ENCODE measurements at places on chromosomes 16 and 17.

- no peak overlapping the region for H3K27ac ChIP-seq
- H3K4me1 ChIP-seq: peaks cover 15% of the 10 kb centered on the region
- no peaks in the 10 kb centered on the region for H3K27me3 ChIP-seq
- peaks cover 33% of the 10 kb centered on the region for H3K36me3 ChIP-seq
- H3K4me3 ChIP-seq: no peak overlapping the region
Measured at GRCh38 chr16:2523801-2524231, 3.6 kb downstream of the AMDHD2 start.

DNA sequence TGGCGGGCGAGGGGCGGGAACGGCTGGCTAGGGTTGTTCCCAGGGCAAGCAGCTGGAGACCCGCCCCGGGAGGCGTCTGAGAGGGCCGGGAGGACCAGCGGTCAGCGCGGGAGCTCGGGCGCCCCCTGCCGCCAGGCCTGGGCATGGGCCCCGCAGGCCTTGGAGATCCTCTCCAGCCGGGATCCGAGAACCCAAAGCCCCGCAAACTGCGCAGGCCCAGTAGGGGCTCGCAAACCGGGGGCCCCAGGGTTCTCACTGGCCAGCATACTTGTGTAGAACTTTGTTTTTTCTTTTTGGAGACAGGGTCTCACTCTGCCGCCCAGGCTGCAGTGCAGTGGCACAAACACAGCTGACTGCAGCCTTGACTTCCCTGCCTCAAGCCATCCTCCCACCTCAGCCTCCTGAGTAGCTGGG is 20.8 kb upstream of the ZNF423 start:
- H3K36me3 ChIP-seq: no peaks in the 10 kb centered on the region
- peaks cover 20% of the 10 kb centered on the region for H3K27me3 ChIP-seq
- no peak for DNase-seq
- H3K4me3 ChIP-seq: no peak overlapping the region

DNA sequence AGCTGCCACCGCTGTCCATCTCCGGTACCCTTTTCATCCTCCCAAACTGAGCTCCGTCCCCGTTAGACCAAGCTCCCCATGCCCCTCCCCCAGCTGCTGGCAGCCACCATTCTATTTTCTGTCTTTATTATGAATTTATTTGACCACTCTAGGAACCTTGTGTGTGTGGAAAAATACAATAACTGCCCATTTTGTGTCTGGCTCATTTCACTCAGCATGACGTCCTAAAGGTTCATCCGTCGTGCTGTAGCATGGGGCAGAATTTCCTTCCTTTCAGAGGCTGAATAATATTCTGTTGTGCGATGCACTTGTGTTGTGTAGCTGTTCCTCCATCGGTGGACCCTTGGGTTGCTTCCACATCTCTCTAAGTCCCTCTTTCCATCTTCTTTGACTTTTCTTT is 263.1 kb downstream of the SEC14L1 start:
- DNase-seq: no peak
- H3K36me3 ChIP-seq: peaks cover 53% of the 10 kb centered on the region
- peaks cover 77% of the 10 kb centered on the region for H3K4me1 ChIP-seq
- peak overlapping the region; percentile 93 for H3K4me3 ChIP-seq

DNA sequence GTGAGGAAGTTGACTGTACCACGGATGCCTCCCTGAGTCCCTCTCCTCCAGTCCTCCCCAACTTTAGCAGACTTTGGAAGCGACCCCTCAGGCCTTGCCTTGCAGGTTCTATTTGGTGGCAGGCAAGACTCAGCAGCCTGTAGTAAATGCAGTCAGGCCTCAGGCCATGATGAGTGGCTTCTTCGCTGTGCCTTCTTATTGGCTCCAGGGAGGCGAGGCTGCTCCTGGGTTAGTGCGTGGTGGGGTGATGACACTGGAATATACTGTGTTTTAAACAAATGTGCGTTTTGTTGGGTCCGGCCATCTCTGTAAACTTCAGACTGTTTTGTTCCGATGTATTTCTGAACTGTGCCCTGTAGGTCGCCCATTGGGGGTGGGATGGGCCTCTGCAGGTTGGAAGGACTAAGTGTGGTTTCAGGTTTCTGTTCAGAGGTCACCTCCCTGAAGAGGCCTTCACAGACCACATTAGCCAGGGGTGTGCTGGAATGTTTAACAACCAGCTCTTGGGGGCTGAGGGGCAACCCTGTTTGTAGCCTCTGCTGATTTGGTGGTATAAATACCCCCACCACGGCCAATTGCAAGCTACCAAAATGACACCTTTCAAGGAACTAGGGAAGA is 62.5 kb downstream of the CYLD start:
- H3K27ac ChIP-seq: no peak overlapping the region
- H3K27me3 ChIP-seq: peaks cover 2% of the 10 kb centered on the region
- peaks cover 12% of the 10 kb centered on the region for H3K4me1 ChIP-seq
- no peak overlapping the region for H3K4me3 ChIP-seq
- DNase-seq: no peak
- H3K36me3 ChIP-seq: peaks cover 16% of the 10 kb centered on the region

DNA sequence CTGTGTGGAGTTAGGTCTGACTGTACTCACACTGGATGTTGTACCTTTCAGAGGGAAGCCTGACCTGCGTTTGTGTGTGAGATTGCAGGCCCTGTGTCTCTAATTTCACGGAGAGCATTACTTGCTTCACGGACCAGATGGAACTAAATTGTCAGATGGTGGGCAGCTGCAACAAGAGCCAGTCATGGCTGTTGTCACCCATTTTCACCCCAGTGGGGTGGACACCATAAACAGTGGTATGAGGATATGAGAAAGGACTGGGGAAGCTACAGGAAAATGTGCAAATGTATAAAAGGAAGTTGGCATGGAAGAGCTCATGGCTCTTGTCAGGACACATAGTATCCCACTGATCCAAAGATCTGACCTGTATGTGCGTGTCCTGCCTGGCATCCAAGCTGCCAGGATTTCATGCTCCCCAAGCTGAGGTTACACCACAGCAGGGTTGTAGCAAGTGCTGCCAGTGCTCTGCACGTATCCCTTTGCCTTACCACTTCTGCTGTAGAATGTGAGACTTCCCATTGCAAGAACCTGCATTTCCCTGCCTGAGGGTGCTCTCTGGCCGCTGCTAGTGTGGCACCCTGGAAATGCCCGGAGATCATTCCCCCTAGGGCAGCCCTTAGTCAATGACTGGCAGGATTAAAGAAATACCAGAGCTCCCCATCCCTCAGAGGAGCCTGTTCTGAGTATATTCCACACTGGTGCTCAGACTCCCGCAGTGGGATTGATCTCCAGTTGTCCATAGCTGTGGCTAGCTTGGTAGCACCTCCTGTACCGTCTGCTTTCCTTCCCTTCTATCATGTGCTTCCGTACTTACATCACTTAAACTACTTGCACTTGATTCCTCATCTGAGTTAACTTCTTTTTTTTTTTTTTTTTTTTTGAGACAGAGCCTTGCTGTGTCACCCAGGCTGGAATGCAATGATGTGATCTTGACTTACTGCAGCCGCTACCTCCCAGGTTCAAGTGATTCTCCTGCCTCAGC is 70.4 kb upstream of the TANC2 start:
- peaks cover 4% of the 10 kb centered on the region for H3K27me3 ChIP-seq
- no peak overlapping the region for H3K27ac ChIP-seq
- no peak overlapping the region for H3K4me3 ChIP-seq
- no peaks in the 10 kb centered on the region for H3K36me3 ChIP-seq
- no peak for DNase-seq
